ENCODE measurements at places on chromosomes 1 and 21. TPM values are rescaled to one million over a fixed set of nuclear protein-coding genes. Genes with fewer than 3 reads are reported as not detected.
A peak's percentile ranks its signal among the peaks of the same experiment; 100 is the strongest.

DNA sequence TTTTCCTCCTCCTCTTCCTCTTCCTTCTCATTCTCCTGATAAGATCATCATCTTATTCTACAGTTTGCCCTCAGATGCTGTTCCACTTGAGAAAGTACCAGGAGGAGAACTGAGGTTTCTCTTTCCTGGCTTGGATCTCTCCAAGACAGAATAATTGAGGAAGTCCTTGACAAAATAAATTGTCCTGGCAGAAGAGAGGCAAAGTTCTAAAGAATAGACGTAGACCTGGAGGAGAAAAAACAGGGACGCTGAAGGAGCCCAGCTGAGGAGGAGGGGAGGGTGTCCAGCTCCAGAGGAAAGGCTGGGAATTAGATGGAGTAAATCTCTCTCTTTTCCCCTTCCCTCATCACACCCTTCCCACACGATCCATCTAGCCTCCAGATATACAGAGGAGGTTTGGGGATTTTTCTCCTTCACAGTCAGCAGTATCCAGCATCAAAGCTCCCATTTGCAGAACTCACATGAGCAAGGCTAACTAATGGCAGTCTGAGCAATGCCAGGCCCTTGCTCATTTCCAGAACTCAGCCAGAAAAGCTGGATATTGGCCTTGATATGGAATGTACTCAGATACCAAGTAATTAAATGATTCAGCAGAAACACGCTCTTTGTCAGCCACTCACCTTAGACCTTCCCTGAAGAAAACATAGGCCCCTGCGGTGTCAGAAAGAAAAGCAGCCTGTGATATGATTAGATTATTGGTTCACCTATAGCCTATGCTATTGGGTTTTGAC lies 5.1 kb upstream of the GNG12 start:
- DNase-seq, result no peak

DNA sequence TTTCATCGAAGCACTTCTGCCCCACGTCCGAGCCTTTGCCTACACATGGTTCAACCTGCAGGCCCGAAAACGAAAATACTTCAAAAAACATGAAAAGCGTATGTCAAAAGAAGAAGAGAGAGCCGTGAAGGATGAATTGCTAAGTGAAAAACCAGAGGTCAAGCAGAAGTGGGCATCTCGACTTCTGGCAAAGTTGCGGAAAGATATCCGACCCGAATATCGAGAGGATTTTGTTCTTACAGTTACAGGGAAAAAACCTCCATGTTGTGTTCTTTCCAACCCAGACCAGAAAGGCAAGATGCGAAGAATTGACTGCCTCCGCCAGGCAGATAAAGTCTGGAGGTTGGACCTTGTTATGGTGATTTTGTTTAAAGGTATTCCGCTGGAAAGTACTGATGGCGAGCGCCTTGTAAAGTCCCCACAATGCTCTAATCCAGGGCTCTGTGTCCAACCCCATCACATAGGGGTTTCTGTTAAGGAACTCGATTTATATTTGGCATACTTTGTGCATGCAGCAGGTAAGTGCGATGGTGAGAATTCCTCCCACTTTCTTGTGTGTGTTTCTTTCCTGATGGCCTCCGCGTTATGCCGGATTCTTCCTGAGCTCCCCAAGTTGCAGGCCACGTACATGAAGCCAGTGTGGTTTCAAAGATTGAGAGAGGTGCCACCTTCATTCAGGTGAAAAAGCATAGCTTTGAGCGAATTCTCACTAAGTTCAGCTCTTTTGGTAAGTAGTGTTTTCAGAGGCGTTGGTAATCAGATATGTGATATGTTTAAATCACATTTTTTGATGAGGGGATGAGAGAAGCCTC lies 6.0 kb downstream of the NFIA start:
- DNase-seq, result no peak

The MEAF6 gene
- total RNA-seq, result 23.5 TPM

The SLC44A3 gene
- 2.6 TPM for total RNA-seq

- no peak for DNase-seq
Observed at GRCh38 chr1:234776876-234777855, 167.2 kb upstream of the IRF2BP2 start.

The KCNE2 gene
- not detected for total RNA-seq

The C1QA gene
- 73.0 TPM for total RNA-seq

- peak; percentile 53 for DNase-seq
Observed at GRCh38 chr1:70685300-70686286, 274.5 kb downstream of the CTH start.

The PYHIN1 gene
- total RNA-seq, result 0.61 TPM

Data from liver (tissue), 10 donors.